ENCODE measurements at places on chromosomes 5 and 9. TPM values are rescaled to one million over a fixed set of nuclear protein-coding genes. Genes with fewer than 3 reads are reported as not detected.

Gene SH3GLB2
- 203 TPM for total RNA-seq

Gene CARTPT
- not detected for total RNA-seq

Gene PCDHGB6
- total RNA-seq = 28.7 TPM

Gene C1QTNF3
- total RNA-seq = 4.6 TPM

Gene PCDHB12
- total RNA-seq = 9.5 TPM

Gene FOXD4L6
- total RNA-seq = not detected

Gene CDKN2A
- total RNA-seq = 0.25 TPM

Gene NIPSNAP3A
- total RNA-seq = 78.0 TPM

Gene CDH12
- total RNA-seq = 0.95 TPM

Gene TNC
- total RNA-seq = 39.2 TPM

Gene NMUR2
- total RNA-seq = not detected

Gene CCNO
- 0.14 TPM for total RNA-seq

Gene NR5A1
- total RNA-seq = 0.12 TPM

Gene BOD1
- total RNA-seq = 94.9 TPM

Gene DDX4
- total RNA-seq = not detected

Gene PCDHGA10
- total RNA-seq = 4.5 TPM

Gene CER1
- 1.8 TPM for total RNA-seq

DNA sequence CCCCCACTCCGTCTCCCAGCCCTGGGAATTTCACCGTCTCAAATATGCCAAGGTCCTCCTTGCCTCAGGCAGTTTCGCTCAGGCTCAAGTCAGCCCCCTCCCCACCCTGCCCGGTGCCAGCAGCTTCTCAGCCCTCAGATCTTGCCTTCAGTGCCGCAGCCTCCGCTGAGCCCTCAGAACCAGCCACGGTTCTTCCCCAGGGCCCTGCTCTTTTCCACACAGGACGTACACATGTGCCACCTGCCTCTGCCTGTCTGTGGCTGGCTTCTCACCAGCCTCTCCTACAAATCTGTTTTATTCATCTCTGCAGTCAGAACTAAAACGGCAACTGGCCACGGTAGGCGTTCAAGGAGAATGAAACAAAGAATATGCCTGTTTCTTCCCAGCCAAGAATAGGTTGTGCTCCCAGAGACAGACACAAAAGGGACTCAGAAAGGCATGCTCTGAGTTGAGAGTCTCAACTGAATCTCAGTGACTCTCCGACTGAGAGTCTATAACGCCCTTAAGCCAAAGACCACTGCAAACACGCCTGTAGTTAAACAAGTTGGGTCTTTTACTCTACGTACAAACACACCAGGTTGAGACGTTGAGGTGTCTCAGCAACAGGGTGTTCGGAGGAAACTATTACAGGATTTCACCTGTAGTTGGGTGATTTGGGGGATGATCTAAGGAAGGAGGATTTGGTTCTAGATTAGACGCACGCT, 10.6 kb upstream of the GRIN1 start:
- no peak for DNase-seq

- peak; percentile 86 for DNase-seq
These were observed 203.8 kb downstream of the SNCAIP start for GRCh38 chr5:122515709-122516431.

DNA sequence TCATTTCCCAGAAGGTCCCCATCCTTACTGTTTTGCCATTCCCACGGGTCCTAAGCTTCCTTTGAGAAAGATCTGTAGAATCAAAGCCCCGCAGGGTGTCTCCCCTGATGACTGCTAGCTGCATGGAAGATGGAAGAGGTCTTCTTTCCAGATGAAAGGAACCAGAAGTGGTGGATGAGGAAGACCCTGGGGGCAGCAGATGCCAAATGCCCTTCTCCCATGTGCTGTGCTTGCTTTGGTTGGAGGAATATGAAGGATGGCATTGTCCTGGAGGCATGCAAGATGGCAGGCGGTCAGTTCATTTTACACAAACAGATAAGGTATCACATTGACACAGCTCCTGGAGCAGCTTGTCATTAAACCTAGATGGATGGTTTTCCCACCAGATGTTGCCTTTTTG, 25.8 kb upstream of the CER1 start:
- DNase-seq = no peak

DNA sequence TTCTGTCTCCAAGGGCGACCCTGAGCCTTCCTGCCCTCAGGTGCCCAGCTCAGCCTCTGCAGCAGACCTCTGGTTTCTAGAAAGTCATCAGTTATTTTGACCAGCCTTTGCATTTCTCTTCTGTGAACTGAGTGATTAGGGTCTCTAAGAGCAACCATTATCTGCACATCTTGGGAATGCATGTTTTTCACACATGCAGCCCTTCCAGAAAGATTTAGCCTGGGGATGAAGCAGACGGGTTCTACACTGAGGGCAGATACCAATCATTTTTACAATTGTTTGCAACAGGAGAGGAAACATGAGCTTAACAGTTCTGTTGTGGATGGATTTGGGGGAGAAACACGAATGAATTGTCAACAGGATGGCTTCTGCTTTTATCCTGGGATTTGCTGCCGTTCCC, 90.1 kb upstream of the PITX1 start:
- DNase-seq = no peak

- no peak for DNase-seq
These were observed 223.1 kb upstream of the PAPPA start for GRCh38 chr9:115930472-115930871.

DNA sequence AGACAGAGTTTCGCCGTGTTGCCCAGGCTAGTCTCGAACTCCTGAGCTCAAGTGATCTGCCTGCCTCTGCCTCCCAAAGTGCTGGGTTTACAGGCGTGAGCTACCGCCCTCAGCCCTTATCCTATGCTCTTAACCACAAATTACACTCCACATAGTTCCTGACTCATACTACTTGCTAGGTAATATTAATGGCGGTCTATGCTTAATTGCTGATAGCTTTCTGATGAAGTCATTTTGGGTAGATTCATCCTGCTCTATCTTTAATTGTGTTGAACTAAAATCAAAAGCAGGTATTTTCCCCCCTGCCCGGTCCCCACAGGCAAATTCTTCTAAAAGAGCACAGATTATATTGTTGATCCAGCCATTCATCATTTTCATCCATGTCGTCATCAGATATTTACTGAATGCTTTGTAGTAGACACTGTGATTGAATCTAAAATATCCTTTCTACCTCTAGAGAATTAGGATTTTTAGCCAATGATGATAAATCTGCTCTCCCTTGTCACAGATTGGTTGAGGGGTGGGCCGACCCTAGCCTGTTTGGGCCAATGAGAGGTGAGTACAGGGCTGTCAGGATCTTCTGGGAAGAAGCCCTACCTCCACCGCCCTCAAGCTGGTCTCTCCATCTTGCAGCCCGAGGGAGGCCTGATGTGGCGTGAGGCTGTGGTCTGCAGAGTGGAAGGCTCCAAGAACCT, 144.8 kb downstream of the NR3C1 start:
- peak; percentile 37 for DNase-seq

GRCh38 chr9:109629615-109630014, 131.5 kb upstream of the PTPN3 start:
- DNase-seq = no peak

DNA sequence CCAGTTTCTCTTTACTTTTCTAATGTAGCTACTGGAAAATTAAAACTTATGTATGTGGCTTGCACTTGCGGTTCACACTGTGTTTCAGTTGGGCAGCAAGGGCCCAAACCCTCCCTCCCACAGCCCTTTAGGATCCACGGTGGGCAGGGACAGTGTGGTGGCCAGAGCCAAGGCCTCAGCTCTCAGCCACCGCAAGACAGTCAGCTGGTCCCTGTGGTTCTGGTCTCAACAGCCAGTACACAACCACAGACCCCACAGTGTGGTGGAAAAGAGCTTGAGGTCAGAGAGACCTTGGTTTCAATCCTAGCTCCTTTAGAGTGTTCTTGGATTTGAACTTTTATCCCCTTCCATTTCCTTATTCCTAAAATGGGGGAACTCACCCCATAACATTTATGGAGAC, 153.0 kb upstream of the SMIM23 start:
- DNase-seq = no peak

GRCh38 chr5:166772770-166773169, 1518.7 kb upstream of the WWC1 start:
- DNase-seq = peak; percentile 88

GRCh38 chr9:109115931-109116526, 3.7 kb downstream of the TMEM245 start:
- no peak for DNase-seq

GRCh38 chr5:8844206-8844605, 701.7 kb downstream of the SEMA5A start:
- DNase-seq = no peak

- peak; percentile 21 for DNase-seq
These were observed 4.7 kb upstream of the PPP1R26 start for GRCh38 chr9:135474915-135475314.

GRCh38 chr5:171367424-171368370, 20.0 kb upstream of the NPM1 start:
- no peak for DNase-seq

DNA sequence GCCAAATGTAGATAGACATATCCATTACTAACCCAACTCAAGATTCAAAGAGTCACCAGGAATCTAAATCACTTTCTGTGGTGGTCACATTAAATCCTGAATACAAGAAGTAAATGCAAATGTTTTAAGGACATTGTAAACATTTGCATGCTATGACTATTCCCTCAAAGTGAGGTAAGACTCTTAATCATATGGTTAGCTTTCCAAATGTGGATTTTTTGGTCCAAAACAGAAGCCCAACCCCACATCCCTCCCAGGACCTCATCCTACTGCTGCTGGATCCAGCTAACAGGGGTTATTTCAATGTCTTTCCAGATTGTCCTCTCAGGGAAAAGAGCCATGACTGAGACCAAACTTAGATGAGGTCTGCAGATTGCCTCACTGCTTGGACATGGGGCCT, 228.1 kb upstream of the PANK3 start:
- no peak for DNase-seq

DNA sequence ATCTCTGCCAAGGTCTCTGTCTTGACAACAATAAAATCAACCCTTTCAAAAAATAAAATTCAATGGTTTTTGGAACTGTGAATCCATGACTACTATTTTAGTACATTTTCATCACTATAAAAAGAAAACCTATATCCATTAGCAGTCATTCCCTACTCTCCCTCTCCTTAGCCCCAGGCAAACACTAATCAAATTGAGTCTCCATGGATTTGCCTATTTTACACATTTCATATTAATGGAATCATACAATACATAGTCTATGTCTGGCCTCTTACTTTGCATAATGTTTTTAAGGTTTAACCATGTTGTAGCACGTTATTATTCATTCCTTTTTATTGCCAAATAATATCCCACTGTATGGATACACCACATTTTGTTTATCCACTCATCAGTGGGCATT, 24.1 kb downstream of the RIGI start:
- no peak for DNase-seq

GRCh38 chr9:134031783-134032182, 6.5 kb downstream of the BRD3OS start:
- DNase-seq = no peak

GRCh38 chr5:141651728-141652105, 499 bp upstream of the FCHSD1 start:
- DNase-seq = no peak

DNA sequence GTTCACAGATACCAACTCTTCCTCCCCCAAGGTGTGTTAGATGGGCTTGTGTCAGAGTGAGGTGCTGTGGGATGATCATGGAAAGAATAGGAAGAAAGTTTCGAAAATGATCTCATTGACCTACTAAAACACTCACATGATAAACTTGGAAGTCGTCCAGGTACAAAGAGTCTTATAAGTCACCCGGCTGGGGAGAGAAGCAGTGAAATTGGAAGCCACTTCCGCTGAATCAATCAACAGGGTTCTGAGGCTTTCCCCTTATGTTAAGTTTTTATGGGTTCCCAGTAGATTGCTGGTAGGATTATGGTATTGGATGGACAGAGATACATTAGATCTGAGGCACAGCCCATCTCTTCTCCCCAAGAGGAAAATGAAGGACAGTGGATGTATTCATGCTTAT, 218.8 kb upstream of the MSX2 start:
- peak; percentile 60 for DNase-seq

GRCh38 chr9:6959270-6960000, 201.7 kb downstream of the KDM4C start:
- no peak for DNase-seq

DNA sequence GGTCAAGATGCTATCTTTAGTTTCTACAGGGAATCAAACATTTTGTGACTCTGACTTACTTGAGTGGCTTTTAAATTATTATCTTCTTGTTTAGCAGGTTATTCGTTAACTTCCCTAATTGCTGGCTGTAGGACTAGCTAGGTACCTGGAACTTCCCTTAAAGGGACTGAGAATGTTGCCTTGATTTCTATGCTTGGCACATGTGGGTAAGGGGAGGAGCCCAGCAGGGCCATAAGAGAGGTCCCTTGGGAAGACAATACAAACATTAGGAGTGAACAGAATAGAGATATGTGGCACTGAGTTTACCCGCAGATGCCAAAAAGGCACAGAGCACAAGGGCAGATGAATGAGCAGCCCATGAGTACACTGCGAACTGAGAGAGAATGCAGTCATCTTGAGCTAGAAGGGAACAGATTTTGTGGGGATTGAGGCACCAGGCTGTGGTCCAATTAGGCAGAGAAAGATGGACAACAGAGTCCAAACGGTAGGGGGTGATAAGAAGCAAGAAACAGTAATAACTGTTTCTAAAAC, 9.8 kb downstream of the CKMT2 start:
- DNase-seq = peak; percentile 16

DNA sequence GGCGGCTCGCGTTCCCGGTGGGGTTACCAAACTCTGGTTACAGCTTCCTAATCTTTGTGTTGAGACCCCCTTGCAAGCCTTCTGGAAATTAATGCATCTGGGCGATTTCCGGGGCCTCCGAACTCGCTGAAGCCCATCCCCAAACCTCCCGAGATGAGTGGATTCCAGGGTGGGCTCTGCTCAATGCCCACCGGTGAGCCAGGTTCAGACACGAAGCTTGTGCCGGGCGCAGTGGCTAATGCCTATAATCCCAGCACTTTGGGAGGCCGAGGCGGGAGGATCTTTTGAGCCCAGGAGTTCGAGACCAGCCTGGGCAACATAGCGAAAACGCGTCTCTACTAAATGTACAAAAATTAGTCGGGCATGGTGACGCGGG, 356 bp upstream of the HACD4 start:
- no peak for DNase-seq

GRCh38 chr5:121963392-121963791, 1.6 kb downstream of the SRFBP1 start:
- DNase-seq = no peak

- no peak for DNase-seq
These were observed 86.7 kb upstream of the SPATA31C2 start for GRCh38 chr9:88224938-88225337.

DNA sequence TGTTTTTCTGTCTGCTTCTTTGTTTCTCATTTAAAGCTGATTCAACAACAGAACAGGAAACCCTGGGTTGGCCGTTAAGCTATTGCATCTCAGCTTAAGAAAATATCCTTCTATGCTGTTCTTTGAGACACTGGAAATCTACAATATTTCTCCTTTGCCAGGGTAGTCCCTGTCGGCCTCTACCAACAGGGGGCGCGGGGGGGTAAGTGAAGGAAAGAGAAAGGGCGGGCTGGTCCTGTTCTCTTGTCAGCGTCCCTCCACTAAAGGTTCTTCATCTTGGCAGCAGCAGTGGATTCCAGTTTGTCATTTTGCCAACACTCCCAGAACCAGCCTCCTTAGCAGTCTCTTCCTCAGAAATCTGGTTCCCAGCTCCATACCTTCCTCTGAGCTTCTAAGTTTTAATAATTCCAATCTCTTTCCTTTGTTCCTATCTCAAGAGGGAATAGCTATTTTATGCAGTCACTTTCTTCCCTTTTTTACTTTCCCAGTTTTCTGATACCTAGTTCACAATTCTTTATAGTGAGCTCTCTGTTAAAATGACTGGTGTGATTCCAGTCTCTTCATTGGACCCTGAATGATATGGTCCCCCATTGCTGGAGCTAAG, 222.3 kb downstream of the GLIS3 start:
- DNase-seq = peak; percentile 95

- DNase-seq = no peak
These were observed 342.3 kb downstream of the MED10 start for GRCh38 chr5:6036006-6036405.
